ENCODE measurements at places on chromosomes 11 and 22. TPM values are rescaled to one million over a fixed set of nuclear protein-coding genes. Genes with fewer than 3 reads are reported as not detected.
A peak's percentile ranks its signal among the peaks of the same experiment; 100 is the strongest.

- no peak for DNase-seq
These were observed 20.0 kb downstream of the MTFP1 start for GRCh38 chr22:30445438-30446145.

- DNase-seq: no peak
These were observed 24.1 kb upstream of the RASL10A start for GRCh38 chr22:29339381-29340235.

GRCh38 chr11:99865951-99866350, 821.1 kb upstream of the ARHGAP42 start:
- DNase-seq: no peak

- no peak for DNase-seq
These were observed 102.0 kb downstream of the CASP12 start for GRCh38 chr11:104796301-104796700.

GRCh38 chr22:26573026-26573662, 16.8 kb downstream of the TPST2 start:
- no peak for DNase-seq

GRCh38 chr22:25062386-25063085, 110.0 kb downstream of the KIAA1671 start:
- no peak for DNase-seq

DNA sequence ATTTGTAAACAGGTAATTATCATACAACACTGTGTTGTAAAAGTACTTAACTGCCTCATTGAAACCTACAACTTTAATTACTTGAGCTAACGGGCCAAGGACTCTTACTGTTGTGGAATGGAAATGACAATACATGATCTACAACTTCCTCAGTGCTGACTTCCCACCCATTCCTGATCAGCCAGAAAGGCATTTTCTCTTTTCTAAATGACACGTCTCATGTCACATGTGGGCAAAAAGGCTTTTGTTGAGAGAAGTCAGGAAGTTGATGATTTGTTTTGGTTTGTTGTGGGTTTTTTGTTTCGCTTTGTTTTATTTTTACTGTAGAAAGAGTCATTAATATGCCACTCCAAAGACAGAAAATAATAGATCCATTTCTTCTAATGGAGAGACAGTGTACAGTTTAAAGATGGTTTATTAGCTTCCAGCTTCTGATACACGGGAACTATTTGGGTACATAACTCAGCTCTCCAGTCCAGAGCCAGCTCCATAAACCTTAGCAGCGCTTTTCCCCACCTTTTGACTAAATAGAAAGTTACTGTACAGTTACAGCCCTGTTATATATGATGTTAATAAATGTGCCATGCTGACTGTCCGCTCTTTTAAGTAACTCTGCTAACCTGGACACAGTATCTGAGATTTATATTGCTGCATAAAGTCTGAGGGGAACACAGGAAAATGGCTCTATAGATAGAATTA, 509.4 kb upstream of the API5 start:
- no peak for DNase-seq

DNA sequence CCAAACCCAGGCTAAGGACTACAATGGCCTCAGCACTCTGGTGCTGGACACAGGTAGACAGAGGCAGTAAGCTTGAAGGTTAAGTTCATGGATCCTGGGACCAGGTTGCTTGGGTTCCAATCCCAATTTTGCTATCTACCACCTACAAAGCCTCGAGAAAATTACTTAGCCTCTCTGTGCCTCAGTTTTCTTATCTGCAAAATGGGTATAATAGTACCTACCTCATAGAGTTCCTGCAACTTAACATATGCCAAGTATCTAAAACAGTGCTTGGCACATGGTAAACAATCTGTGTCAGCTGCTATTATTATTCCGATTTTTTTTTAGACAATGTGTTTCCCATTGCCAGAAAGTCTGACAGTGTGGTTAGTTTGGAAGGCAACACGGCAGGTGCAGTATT, 37.5 kb downstream of the SYN3 start:
- DNase-seq: no peak

- DNase-seq: no peak
These were observed 764.8 kb upstream of the LUZP2 start for GRCh38 chr11:23732026-23732425.

DNA sequence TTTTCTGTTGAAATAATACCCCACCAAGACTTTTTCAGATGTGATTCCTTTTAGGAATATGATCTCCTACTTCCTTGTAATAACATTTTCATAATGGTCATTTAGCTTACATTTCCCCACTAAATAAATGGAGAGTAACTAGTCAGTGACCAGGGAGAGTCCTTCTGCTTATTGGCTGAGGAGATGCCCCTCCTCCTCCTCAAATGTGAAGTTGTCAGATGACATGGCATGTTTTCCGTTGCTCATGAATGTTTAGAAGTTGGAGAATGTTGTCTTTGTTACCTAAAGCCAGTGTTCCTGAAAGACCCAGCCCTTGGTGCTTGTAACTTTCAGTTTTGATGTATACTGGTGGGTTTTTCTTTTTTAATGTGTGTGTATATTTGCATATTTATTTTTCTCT, 38.2 kb downstream of the CSRP3 start:
- no peak for DNase-seq

Gene ACTN3
- total RNA-seq: 33.0 TPM

Gene OR52N5
- not detected for total RNA-seq

Gene CAPN5
- total RNA-seq: 7.4 TPM

Gene HOATZ
- not detected for total RNA-seq

Gene MMP3
- total RNA-seq: not detected

DNA sequence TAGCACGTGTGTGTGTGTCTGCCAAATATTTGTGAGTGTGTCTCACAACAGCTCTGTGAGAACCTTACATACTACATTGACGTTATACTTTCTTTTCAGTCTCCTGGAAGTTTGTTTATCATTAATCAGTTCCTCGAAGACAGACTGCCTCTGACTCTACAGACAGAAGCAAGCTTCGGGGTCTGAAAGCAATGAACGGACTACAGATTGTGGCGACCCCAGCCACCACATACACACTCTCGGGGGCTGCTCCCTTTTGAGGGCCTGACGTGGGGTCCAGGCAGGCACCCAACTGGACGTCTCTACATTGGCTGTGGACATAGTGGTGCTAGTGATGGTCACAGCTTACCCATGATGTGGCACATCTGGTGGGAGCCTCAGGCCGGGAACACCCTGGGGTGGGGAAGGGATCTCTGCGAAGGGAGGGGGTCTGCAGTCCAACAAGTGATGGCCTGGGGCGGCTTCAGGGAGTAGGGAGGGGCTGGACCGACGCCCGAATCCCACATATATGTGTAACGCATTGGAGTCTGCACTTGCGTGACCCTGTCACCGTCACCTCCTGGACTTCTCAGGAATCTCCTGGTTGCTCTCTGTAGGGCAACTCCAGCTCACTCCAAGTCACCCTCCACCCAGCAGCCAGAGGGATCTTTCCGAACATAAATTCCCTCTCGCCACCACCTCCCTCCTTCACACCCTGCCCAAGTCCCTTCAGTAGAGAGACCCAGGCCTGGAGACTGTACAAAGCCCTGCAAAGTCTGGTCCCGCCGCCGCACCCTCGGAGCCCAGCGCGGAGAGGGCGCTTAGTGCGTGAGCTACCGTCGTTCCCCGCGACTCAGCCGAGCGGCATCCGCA, 30.4 kb upstream of the TRIM29 start:
- no peak for DNase-seq

Gene NXPE1
- not detected for total RNA-seq

Gene HTR3A
- total RNA-seq: not detected

DNA sequence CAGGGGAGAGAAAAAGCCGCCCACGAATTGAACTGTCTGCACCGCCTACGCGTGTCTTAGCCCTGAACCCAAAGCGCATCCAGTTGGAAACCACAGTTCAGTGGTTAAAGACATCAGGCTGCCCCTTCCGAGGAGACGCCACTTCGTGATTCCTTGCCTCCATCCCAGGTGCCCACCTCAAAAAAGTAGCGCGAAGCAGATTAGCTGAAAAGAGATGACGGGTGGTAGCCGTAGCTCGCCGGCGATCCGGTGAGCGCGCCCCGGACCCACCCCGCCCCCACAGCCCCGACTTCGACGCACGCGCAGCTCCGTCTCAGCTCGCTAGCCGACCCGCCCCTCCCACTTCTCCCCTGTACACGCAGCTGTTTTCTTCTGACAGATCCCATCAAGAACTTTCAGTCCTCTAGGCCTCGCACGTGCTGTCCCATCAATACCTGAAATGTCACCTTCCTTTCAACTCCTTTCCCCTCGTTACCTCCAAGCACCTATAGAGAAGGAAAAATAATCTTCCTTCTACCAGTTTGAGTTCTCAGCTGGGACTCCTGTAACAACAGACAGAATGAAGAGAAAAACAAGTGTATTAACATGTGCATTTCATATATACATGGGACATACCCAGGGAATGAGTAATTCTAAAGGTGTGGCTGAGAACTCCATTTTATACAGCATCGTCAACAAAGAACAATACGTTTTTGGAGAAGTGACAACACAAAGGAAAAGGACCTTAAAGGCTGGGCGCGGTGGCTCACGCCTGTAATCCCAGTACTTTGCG, 49.5 kb downstream of the OR4D9 start:
- DNase-seq: peak; percentile 94

GRCh38 chr22:29375398-29376076, 12.8 kb downstream of the AP1B1 start:
- DNase-seq: no peak
